Stimulated activated naive CD8-positive, alpha-beta T cell treated with anti-CD3 and anti-CD28 coated beads, Interleukin-15, Interleukin-2, amounts not matched to agents 100 U/mL and 50 U/mL, for 24 hours (primary cell): ENCODE measurements at places on chromosomes 1 and 21.
A peak's percentile ranks its signal among the peaks of the same experiment; 100 is the strongest.

DNA sequence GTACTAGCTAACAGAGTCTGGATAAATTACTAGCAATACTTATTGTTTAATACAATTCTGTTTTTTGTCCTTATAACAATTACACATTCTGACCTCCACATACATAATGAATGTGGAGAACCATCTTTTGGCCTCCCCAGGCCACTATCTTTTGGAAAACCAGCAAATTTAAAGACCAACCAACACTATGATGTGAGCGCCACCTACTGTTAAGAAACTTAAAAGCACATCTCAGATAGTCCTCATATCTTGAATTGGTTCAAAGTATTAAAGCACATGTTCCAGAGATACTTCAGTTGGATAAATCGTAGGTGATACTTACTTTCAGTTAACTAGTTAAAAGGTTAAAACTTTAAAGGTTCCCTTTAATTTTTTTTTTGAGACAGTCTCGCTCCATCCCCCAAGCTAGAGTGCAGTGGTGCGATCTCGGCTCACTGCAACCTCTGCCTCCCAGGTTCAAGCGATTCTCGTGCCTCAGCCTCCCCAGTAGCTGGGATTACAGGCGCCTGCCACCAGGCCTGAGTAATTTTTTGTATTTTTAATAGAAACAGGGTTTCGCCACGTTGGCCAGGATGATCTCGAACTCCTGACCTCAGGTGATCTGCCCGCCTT is 29.3 kb upstream of the USP1 start:
- DNase-seq, result no peak

- peak; percentile 60 for DNase-seq
Observed at GRCh38 chr1:150009604-150010392, 728 bp downstream of the OTUD7B start.

DNA sequence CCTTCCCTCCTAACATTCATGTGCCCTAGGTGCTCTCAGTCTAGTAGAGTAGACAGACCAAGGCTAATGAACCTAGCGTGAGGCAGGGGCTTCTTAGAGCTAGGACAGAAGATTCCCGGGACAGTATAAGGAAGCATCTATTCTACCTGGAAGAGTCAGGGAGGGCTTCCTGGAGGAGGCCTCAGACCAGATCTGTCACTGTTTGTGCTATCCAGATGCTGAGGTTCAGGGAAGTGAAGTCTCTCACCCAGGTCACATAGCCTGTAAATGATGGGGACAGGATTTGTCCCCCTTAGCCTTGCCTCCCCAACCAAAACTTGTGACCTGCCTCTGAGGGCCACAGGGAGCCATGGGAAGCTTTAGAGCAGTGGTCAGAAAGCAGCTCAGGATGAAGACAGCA is 20.7 kb downstream of the ACTL8 start:
- no peak for DNase-seq

DNA sequence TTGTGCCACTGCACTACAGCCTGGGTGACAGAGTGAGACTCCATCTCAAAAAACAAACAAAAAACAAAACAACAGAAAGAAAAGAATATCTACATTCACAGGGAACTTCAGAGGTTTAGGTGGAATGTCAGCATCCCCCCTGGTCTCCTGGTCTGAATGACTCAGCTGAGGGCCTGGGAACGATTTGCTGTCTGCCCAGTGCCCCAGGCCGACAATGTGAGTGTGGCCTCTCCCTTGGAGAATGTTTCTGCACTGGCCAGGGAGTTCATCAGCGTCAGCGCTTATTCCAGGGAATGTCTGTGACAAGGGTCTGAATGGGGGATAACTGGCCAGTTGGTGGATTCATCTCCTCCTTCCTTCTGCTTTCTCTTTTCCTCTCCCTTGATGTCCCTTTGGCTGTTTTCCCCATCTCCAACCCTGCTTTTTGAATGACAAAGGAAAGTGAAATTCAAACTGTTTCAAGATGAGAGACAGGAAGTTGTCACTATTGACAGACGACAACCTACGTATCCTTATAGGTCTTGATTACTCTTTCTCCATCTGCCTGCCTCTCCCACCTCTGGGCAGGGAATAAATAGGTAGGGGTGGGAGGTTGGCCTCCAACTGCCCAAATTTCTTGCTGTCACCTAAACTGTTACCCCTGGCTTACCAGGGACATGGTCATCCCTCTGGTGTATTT is 213.1 kb downstream of the HHAT start:
- DNase-seq, result no peak

DNA sequence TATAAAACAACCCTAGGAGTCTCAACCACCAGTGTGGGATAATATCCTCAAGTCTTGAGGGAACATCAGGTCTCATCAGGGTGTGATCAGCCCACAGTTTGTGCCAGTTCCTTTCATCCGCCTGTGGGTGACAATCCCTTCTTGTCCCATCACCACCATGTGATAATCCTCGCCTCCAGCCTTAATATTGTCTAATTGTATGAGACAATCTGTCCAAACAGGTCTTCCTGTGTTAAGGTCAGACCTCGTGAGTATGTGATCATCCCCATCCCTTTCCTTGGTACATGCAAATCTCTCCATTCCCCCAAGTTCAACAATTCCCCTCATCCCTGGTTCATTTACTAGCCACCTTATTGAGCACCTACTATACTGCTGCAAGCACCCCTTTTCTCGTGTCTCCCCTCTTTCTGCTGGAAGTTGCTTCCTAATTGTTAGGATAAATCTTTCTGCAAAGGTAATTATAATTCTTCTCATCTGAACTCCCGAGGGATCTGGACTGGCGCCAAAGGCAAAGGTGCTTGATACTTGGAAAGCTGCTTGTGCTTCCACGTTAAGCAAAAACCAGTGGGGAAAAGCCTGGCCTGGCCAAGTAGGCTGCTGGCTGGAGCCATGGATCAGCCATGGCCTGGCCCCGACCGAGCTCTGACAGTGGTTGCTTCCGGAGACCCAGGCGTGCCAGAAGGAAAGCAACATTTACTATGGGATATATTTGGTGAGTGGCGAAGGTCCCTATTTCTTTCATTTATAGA is 92.5 kb downstream of the RNF220 start:
- DNase-seq, result no peak
